ENCODE measurements at places on chromosomes 4 and X. TPM values are rescaled to one million over a fixed set of nuclear protein-coding genes. Genes with fewer than 3 reads are reported as not detected.

DNA sequence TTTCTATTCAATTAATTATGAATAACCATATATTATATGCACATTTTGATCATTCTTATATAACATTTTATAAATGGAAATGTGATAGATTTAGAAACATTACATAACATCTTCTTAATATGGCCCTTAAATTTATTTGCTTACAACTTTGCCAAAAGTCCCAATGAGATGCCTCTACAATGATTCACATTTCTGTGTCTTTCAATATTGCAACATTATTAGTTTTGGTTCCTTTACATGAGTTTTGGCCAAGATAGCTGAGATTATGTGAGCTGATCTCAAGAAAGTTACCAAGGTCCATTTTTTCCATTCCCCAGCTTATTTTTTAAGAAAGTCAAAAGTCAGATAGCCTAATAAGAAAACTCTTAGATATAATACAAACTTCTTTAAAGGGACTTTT is 361.2 kb downstream of the PCDH7 start:
- peaks cover 16% of the 10 kb centered on the region for H3K4me1 ChIP-seq
- H3K27me3 ChIP-seq: no peaks in the 10 kb centered on the region
- no peak overlapping the region for H3K4me3 ChIP-seq
- DNase-seq: no peak
- no peaks in the 10 kb centered on the region for H3K36me3 ChIP-seq

The RBMXL3 gene
- polyA plus RNA-seq: not detected

DNA sequence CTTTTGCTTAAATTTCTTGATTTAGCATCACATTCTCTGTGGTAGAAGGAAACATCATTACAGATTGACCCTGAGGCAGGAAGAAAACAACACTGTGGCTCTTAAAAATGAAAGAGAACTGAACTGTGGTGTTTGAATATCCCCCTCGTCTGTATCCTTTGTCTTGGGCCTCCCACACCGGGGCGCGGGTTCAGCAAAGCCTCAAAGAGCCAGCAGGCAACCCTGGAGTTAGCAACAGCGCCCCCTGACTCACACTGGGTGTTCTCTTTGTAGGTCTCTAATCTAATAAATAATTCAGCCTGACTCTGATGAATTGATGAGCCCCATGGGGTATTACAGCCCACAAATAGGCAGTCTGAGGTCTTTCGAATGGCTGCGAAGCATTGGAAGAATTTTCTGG is 46.1 kb upstream of the CTSO start:
- H3K4me1 ChIP-seq: peaks cover 5% of the 10 kb centered on the region
- H3K27ac ChIP-seq: no peak overlapping the region

The GAB1 gene
- 4.0 TPM for polyA plus RNA-seq

- DNase-seq: no peak
- no peaks in the 10 kb centered on the region for H3K4me1 ChIP-seq
- no peak overlapping the region for H3K4me3 ChIP-seq
- no peak overlapping the region for H3K27ac ChIP-seq
- H3K27me3 ChIP-seq: no peaks in the 10 kb centered on the region
Observed at GRCh38 chr4:1879485-1879884, 8.3 kb downstream of the NSD2 start.

The MTNR1A gene
- polyA plus RNA-seq: 0.32 TPM

- no peak overlapping the region for H3K27ac ChIP-seq
- no peaks in the 10 kb centered on the region for H3K27me3 ChIP-seq
- no peak for DNase-seq
- H3K4me1 ChIP-seq: no peaks in the 10 kb centered on the region
- H3K36me3 ChIP-seq: no peaks in the 10 kb centered on the region
- no peak overlapping the region for H3K4me3 ChIP-seq
Observed at GRCh38 chr4:47500776-47501175, 15.7 kb downstream of the ATP10D start.

The LRIT3 gene
- polyA plus RNA-seq: not detected

GRCh38 chr4:15060213-15060612 is 57.9 kb downstream of the CPEB2 start:
- H3K27ac ChIP-seq: no peak overlapping the region
- H3K4me1 ChIP-seq: no peaks in the 10 kb centered on the region
- no peaks in the 10 kb centered on the region for H3K36me3 ChIP-seq
- no peak overlapping the region for H3K4me3 ChIP-seq

DNA sequence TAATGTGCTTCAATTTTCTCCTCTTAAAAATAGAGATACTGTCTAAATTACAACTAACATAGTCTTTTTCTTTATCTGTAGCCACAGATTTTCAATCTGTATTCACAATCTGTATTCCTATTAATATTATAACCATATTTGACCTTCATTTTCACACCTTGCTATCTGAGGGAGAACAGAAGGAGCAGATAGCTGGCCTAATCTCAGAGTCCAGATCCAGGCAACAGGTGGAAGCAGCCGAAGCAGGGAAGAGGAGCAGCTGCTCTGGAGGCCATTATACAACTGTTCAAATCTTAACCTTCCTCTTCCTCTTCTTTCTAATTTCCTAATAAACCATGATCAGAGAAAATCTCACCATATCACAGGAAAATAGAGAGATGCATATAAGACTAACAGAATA is 14.2 kb downstream of the SEPSECS start:
- H3K4me1 ChIP-seq: no peaks in the 10 kb centered on the region
- H3K4me3 ChIP-seq: no peak overlapping the region
- DNase-seq: no peak
- no peak overlapping the region for H3K27ac ChIP-seq

GRCh38 chrX:39559229-39559628 is 538.5 kb downstream of the BCOR start:
- H3K4me1 ChIP-seq: no peaks in the 10 kb centered on the region
- H3K27me3 ChIP-seq: no peaks in the 10 kb centered on the region
- no peaks in the 10 kb centered on the region for H3K36me3 ChIP-seq
- no peak overlapping the region for H3K4me3 ChIP-seq
- no peak for DNase-seq

All from GM23338 (cell line).